Occipital lobe (tissue), 3 donors: ENCODE measurements at places on chromosomes 12 and 14. TPM values are rescaled to one million over a fixed set of nuclear protein-coding genes. Genes with fewer than 3 reads are reported as not detected.

DNA sequence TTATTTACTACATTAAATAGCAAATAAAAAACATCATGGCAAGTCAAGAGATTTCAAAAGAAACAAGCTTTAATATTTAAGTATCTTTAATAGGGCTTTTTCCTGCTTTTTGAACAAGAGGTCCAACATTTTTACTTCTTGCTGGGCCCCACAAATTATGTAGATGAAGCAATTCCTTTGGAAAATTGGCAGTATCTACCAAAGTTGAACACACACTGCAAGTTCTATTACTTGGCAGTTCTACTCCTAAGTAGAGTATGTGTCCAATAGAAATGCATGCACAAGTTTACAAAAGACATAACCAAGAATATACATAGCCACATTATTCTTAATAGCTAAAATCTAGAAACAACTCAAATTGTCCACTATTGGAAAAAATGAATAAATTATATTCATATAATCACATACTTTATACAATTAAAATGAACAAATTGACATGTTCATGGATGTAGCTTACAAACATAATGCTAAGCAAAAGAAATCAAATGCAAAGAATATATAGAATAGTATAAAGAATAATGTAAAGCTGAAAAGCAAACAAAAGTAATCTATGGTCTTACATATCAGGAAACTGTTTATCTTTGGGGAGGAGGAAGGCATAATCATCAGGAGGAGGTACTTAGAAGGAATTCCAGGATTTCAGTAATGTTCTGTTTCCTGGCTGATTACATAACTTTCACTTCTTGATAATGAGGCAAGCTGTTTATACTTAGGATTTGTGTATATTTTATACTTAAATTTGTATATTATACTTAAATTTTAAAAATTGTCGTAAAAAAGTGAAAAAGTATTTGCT lies 6.5 kb upstream of the TMBIM4 start:
- no peak for DNase-seq

DNA sequence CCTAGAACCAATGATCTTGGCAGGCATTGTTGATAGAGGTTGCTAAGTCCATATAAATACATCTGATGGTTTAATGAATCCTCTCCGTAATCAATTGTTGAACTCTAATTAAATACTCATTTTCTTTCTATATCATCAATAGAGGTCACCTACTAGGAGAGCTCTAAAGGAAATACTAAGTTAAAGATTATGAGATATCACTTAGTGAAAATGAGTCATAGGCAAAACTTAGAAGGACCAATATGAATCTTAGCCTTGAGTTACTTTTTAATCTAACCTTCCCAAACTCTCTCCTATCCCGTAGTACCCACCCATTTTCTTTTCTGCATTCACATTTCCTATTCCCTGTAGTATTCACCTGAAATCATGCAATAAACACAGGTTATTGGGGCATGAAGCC lies 50.2 kb downstream of the MBIP start:
- DNase-seq = no peak

DNA sequence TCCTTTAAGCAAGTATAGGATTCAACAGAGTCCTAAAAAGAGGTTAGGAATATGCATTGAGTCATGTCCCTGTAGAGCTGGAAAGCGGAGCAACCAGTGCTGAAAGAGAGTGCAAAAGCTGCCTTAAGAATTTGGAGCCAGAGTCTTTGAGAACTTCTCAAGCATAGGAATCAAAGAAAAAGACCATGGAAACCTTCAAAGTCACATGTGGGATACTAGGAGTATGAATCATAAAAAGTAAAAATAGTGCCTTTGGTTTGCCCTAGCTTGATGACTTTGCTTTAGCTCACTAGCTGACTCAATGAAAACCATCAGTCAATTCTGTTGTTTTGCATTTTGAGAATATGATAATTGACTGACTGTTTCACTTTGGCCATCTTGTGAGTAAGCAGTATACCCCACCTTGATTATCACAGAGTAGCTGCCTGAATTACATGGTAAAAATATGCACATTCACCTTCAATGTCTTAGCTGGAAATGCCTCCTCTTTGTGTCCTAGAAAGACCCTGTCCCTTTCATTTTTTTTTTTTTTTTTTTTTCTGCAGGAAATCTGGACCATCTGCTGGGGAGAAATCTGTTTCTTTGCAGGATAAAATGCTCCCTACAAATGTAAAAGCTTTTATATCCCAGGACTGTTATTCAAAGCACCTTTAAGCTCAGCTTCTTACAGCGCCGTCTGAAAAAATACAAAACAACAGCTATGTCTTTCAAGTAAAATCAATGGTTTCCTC lies 248.6 kb upstream of the KRR1 start:
- no peak for DNase-seq

DNA sequence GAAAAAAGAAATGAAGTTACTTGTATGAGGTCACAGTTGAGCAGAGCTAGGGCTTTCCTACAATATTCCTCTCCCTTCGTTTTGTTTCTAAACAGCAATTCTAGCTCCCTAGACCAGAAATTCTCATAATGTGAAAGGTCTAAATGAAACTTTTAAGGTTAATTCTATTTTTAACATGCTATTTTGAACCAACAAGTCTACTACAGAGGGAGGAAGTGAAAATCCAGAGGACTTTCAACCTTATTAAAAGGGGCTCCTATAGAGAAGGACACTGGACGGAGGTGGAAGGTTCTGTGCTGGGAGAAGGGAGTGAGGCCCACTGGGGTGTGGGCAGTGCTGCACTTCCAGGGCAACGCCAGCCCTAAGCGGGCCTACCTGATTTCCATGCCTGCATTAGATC lies 13.4 kb downstream of the GSG1 start:
- no peak for DNase-seq

DNA sequence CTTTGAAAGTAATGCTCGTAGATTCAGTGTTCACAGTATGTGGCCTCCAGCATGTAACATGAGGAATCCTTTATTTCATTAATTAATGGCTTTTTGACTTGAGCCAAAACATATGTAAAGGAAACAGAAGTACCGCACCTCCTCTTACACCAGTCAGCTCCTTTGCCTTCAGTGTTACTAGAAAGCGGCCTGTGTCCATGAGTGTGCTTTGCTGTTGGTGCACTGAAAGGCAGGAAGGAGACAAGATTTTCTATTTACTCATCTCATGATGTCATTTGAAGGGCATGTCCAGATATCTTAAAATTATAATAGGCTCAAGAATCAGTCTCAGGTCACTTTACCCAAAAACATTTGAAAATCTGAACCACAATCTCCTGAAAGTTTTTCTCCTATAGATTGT lies 9.9 kb upstream of the CCT2 start:
- no peak for DNase-seq

DNA sequence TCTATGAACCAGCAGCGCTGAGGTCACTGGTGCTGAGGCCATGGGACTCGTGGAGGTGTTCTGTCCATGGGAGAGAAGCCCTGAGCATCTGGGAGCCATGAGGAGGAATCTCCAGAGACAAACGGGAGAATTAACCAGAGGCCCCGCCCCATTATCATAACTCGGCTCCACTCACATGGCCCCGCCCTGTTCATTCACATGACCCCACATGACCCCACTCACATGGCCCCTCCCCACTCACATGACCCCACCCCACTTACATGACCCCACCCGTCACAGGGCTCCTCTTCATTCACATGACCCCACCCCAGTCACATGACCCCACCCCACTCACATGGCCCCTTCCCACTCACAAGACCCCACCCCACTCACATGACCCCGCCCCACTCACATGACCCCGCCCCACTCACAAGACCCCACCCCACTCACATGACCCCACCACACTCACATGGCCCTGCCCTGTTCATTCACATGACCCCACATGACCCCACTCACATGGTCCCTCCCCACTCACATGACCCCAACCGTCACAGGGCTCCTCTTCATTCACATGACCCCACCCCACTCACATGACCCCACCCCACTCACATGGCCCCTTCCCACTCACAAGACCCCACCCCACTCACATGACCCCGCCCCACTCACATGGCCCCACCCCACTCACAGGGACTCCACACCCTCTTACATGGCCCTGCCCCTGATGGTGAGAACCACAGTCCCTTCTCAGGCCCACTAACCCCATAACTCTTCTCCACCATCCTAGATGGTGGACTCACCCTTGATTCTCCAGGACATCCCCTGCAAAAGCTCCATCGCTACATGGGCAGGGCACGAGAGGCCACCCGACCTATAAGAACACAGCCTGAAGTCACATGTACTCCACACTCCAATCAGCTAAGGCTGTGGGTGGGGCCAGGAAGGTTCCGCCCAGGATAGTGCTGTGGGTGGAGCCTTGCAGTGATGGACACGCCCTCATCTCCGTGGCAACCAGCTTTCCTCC lies 151.1 kb upstream of the SFSWAP start:
- DNase-seq = no peak

DNA sequence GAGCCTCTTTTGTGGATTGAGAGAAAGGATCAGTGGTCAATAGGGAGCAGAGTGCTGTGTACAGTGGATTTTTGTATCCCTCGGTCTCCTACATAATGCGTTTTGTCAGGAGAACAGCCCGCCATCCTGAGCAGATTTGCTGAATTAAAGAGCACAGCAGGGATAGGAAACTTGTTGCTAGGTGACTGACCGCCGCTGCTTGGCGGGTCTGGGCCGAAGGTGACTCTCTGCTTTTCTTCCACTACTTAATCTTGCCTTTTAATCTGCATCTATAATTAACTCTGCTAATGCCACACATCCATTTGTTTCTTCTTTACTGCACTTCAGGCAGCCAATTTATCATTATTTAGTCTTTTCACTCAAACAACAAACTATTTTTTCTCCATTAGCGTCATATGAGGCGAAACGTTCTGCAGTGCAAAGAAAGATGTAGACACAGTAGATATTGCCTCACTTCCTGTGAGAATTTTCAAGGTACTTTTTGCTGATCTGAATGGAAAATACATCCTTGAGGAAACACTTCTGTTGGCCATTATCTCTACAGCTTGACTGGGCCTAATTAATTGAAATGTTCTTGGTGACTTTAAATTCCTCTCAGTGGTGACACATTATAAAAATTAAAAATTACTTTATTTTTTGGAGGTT lies 108.0 kb downstream of the PPM1A start:
- no peak for DNase-seq

DNA sequence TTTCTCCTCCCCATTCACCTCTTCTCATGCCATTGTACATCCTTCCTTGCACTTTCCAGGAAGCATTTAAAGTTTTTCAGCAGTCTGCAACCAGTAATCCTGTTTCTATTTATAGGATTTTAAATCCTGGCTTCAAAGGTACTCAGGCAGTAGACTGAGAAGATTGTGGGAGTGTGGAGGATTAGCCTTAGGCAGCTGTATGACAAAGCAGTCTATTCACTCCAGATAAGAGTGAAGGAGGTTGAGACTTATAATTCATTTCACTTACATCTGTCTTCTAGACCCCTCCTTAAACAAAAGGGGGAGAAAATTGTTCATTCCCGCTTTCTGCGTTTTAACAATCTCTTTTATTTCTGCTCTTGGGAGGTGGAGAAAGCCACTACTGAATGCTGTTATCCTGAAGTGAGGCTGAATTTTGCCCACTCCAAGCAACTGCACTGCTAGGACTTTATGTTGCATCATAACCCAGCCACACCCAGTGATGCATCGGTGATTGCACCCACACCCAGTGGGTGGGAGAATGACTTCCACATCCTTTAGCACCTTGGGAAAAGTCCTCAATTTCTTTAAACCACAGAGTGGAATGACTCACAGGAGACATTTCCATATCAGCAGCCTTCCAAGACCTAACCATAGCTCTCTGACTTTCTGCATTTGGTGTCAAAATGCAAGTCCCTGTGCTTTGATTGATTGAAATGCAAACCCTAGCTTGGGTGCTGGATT lies 382.5 kb upstream of the ATP2B1 start:
- no peak for DNase-seq

DNA sequence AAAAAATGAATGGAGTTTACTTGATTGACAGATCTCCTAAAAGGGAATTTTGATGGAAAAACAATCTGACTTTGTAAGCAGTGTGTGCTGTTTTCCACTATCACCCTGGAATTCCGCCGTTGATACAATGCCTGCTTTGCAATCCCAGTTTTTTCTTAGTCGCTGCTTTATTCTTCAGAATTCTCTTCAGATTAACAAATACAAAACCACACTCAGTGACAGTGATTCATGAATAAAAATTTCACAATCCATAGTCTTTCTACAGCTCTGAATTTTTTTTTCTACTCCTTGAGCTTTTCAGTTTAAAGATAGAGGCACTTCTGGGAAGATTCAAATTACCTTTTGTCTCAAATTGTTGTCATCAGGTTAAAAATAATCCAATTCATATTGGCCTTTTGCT lies 44.6 kb upstream of the KITLG start:
- no peak for DNase-seq

- DNase-seq = no peak
Observed at GRCh38 chr14:75373616-75374015, 54.2 kb upstream of the JDP2 start.

DNA sequence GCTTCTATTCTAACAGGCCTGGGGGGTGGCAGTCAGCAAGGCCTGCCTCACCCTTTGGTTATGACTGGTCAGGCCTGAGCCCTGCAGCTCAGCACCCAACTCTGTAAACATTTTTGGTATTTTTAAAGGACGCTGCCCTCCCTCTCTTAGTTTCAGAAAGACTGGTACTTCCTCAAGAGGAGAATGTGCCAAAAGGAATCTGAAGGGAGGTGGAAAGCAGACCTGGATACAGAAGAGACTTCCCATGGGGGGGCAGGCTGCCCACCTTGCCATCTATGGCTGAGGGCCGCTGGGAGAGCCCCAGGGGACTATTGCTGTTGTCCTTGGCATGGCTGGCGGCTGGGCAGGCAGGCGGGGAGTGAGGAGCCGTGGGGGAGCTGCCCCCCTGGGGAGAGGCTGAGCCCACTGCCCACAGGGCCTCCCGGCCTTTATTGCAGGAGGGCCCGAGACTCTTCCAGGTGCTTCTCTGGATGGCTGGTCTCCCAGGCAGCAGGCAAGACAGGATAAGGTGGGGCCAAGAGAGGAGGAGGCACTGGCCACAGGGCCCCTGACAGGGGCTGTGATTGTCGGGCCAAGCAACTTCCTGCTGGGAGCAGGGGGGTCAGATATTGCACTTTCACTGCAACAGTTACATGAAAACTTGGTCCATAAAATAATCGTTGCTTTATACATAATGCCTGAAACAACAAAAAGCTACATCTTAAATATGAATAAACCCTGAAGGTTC lies 3.5 kb downstream of the ARL6IP4 start:
- no peak for DNase-seq

GRCh38 chr14:52240623-52241022 lies 26.9 kb upstream of the PTGDR start:
- no peak for DNase-seq

GRCh38 chr12:64797156-64797555 lies 27.3 kb upstream of the TBC1D30 start:
- no peak for DNase-seq

DNA sequence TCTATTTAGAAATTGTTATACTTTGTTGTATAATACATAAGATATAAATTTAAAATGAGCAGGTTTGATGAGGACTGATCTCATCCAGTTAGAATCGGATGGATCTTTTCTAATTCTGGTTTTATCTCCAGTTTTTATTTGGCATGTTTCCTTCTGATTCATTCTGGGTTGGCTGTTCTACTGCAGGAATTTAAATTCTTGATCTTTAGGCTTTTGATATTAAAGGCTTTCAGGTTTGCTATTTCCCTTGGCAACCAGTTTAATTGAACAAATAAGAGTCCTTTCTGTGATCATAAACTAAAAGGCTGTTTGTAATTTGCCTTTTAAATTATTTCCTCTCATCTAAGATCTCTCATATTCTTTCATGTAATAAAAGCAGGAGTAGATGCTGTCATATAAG lies 83.4 kb downstream of the PDE6H start:
- DNase-seq = no peak

- DNase-seq = no peak
Observed at GRCh38 chr12:71266606-71267005, 108.8 kb upstream of the TSPAN8 start.

The MIPOL1 gene
- 29.9 TPM for total RNA-seq

The SLC7A8 gene
- total RNA-seq = 3.4 TPM

The PTPRO gene
- total RNA-seq = 157 TPM

The DACT1 gene
- total RNA-seq = 435 TPM

The HOXC9 gene
- not detected for total RNA-seq
